ENCODE measurements at places on chromosomes 11 and 22. TPM values are rescaled to one million over a fixed set of nuclear protein-coding genes. Genes with fewer than 3 reads are reported as not detected.

Gene SHISAL1
- total RNA-seq, result not detected

DNA sequence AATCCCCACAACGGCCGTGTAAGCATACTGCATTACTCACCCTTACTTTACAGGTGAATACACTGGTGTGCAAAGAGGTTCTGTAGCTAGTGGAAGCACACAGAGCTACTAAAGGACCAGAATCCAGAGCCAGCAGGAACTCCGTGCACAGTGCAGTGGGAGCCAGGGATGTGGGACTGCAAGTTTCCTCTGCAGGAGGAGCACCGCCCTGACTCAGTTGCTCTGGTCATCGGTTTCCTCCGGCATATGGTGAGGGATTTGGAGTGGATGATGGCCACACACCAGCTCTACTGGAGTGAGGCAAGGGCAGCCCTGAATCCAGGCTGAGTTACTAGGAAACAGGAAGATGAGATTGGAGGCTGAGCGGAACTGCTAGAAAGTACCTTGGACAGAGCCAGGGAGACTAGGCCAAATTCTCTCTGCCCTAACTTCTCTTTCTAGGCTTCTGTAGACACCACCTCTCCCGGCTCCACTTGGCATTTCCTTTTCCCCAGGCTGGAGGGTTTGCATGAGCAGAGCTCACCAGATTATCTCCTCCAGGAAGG is 18.2 kb upstream of the C22orf42 start:
- no peak overlapping the region for H3K27ac ChIP-seq
- H3K27me3 ChIP-seq, result no peaks in the 10 kb centered on the region

Gene MDK
- 601 TPM for total RNA-seq

DNA sequence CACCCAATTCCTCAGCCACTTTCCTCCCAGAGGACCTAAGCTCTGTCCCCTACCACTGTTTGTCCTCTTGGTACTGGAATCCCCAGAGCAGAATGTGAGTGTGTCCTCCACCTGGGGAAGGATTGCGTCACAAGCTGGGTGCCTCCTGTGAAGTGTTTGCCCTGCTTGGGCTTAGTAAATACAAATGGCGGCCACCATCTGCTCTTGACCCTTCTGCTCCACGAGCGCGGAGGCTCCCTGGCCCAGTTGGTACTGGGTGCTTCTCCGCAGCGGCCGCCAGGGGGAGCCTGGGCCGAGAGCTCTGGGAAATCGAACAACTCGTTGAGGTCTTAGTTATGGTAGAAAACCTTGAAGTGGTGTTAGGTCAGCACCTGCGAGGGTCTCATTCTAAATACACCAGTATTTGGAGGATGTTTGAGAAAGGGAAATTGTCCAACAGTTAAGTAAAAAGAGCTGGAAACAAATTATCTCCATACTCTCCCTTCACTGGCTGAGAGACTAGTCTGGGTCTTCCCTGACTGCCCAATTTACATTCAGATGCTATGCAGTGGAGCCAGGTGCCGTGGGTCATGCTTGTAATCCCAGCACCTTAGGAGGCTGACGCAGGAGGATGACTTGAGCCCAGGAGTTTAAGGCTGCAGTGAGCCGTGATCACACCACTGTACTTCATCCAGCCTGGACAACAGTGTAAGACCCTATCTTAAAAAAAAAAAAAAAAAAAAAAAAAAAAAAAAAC is 74.6 kb upstream of the TEAD1 start:
- peak; percentile 67 for DNase-seq
- no peak overlapping the region for H3K4me3 ChIP-seq
- no peak overlapping the region for H3K27ac ChIP-seq
- H3K4me1 ChIP-seq, result peaks cover 8% of the 10 kb centered on the region
- no peaks in the 10 kb centered on the region for H3K36me3 ChIP-seq
- H3K27me3 ChIP-seq, result no peaks in the 10 kb centered on the region

DNA sequence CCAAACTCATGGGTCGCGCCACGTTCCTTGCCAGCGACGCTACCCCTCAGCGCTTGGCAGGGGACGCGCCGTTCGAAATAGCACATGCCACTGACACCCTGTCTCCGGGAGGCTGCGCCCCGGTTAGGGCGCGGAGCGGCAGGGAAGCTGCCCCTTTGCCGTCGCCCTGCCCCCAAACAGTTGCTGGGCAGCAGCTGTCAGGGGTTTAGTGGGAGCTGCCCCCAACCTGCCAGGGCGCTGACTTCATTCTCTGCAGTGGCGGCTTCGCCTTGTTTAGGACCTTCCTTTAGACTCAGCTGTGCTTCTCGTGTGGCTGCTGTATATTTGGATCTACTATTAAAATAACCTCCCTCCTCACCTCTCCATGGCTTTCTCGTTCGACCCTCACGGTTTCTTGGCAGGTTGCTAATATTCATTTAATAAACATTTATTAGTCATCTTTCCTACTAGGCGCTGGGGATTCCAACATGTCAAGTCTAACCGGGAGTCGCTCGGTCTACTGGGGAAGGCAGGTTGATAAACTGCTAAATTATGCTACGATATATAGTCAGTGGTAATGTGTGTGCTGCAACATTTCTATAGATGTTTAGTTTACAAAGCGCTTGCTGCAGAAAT is 782 bp downstream of the TMEM109 start:
- no peaks in the 10 kb centered on the region for H3K36me3 ChIP-seq
- no peaks in the 10 kb centered on the region for H3K27me3 ChIP-seq
- peaks cover 28% of the 10 kb centered on the region for H3K4me1 ChIP-seq
- H3K27ac ChIP-seq, result peak overlapping the region; percentile 91

Gene SPI1
- not detected for total RNA-seq

Gene SEZ6L
- not detected for total RNA-seq

- peak; percentile 63 for DNase-seq
- H3K27me3 ChIP-seq, result no peaks in the 10 kb centered on the region
- no peak overlapping the region for H3K4me3 ChIP-seq
- H3K4me1 ChIP-seq, result peaks cover 8% of the 10 kb centered on the region
These were observed 8.8 kb upstream of the CTSD start for GRCh38 chr11:1772270-1773130.

Gene CNIH2
- 4.9 TPM for total RNA-seq

DNA sequence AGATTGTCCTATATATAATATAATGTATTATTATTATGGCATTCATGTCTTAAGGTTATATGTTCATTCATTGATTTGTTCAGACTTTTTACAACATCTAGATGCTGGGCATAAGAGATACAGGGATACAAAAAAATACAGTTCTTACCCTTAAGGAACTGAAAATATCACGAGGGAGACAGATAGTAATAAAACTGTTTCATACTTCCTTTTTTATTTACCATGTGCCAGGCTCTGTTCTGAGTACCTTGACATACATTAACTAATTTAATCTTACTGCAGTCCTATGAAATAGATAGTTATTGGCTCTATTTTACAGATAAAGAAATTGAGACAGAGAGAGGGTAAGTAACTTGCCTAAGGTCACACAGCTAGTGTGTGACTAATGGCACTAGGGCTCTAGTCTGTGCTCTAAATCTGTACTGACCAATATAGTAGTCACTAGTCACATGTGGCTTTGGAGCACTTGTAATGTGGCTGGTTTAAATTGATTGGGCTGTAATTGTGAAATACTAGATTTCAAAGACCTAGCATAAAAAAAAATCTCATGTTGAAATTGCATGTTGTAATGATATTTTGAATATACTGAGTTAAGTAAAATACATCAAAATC is 21.3 kb downstream of the TRIM44 start:
- DNase-seq, result no peak
- H3K4me1 ChIP-seq, result peaks cover 32% of the 10 kb centered on the region
- H3K36me3 ChIP-seq, result no peaks in the 10 kb centered on the region
- no peak overlapping the region for H3K4me3 ChIP-seq
- H3K27ac ChIP-seq, result no peak overlapping the region
- no peaks in the 10 kb centered on the region for H3K27me3 ChIP-seq

GRCh38 chr11:93498641-93499040 is 44.5 kb downstream of the SMCO4 start:
- no peak for DNase-seq
- no peak overlapping the region for H3K4me3 ChIP-seq
- H3K27me3 ChIP-seq, result no peaks in the 10 kb centered on the region
- no peaks in the 10 kb centered on the region for H3K36me3 ChIP-seq
- peak overlapping the region; percentile 1 for H3K27ac ChIP-seq

Gene CCDC87
- 1.0 TPM for total RNA-seq

DNA sequence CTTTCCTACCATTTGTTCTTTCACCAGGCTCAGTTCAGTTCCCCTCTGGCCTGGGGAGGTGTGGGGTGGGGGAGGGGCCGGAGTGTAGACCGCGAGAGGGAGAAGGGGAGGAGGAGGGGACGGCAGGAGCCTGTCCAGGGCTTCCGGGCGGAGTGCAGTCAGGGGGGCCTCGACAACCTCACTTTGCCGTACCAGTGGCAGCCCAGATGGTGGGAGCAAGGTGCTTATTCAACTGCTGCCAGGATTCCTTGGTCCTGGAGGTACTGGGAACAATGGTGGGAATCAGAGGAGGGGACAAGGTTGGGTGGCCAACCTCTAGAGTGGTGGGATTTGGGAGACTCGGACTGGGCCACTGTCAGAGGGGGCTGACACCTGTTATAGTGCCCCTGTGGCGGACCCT is 1.2 kb downstream of the BACE1 start:
- peaks cover 7% of the 10 kb centered on the region for H3K4me1 ChIP-seq
- H3K27ac ChIP-seq, result no peak overlapping the region
- no peaks in the 10 kb centered on the region for H3K27me3 ChIP-seq

DNA sequence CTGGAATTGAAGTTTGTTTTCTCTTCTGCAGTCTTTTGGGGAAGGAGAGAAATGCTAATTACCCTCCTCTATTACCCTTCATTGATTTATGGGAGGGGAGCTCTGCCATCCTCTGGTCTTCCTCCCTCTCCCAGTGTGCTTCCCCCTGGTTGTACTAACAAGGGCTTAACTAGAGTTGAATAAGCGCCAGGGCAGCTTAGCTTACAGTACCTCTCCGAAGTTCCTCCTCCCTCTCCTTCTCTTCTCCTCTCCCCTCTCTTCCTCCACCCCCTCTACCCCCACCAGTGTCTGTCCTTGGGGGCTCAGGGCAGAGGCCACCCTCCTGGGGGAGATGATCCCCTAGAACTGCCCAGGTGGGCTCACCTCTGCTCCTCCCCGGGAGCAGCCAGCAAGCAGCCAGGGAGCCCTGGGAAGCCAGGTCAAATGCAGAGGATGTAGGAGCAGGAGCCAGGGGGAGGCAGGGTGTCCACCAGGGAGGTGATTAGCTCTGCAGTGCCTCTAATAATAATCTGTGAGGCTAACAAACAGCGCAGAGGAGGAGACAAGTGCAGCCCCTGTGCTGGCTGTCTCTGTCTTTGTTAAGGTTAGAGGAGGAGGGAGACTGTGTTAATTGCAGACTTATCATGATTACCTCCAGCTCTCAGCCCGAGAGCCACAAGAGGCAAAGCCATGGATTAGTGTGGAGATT is 191.6 kb upstream of the CADM1 start:
- no peaks in the 10 kb centered on the region for H3K27me3 ChIP-seq
- H3K4me3 ChIP-seq, result no peak overlapping the region
- H3K36me3 ChIP-seq, result no peaks in the 10 kb centered on the region
- no peak overlapping the region for H3K27ac ChIP-seq
- DNase-seq, result no peak
- no peaks in the 10 kb centered on the region for H3K4me1 ChIP-seq

Gene FOSL1
- 2.7 TPM for total RNA-seq

Gene RAB36
- total RNA-seq, result 0.97 TPM

Gene CHRNA10
- total RNA-seq, result 3.9 TPM

Gene MAPK11
- 1.4 TPM for total RNA-seq

- H3K4me1 ChIP-seq, result no peaks in the 10 kb centered on the region
- no peaks in the 10 kb centered on the region for H3K27me3 ChIP-seq
These were observed 46.4 kb downstream of the PPP6R3 start for GRCh38 chr11:68506908-68507307.

Data from Caco-2 (cell line).